Left renal pelvis (tissue), 4 donors: ENCODE measurements at places on chromosomes 5 and 9.

DNA sequence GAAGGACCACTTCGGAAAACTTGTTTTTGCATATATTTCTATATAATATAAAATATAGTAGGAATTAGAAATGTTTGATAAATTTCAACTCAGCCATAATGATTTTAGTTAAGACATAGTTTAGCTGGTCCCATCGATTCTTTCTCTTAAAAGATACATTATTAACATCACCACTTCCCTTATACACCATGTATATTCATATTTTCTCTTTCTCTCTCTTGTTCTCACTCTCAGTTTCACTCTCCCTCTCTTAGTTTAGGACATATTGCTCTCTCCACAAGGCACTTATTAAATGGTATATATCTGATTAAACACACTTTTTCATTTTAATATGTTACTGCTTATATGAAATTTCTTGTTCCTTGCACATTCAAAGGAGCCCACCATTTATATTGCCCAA is 90.1 kb upstream of the RASEF start:
- no peak for DNase-seq

- no peak for DNase-seq
These were observed 146.5 kb upstream of the TLX3 start for GRCh38 chr5:171162596-171162995.

GRCh38 chr5:138651767-138652117 is 76.5 kb upstream of the HSPA9 start:
- DNase-seq = no peak

DNA sequence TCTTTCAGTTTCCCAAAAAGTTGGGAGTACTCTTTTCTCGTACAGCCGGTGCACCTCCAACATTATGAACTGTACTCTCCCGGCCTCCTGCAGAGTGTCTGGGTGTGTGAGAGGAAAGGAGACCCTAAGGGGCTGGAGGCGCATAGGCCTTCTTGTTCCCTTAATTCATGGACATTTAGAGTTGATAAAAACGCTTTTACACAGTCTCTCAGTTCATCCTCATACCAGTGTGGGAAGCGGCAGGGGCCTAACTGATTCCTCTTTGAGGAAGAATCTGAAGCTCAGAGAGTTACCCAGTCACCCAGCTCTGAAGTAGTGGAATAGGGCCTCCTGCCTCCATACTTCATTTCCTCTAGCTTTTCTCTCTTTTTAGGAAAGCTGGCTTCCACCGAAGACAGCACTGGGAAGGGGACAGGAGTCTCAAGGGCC is 3.3 kb downstream of the MCIDAS start:
- DNase-seq = no peak

GRCh38 chr9:35798658-35799374 is 7.4 kb downstream of the NPR2 start:
- DNase-seq = no peak

GRCh38 chr5:31769530-31769929 is 130.6 kb downstream of the PDZD2 start:
- DNase-seq = no peak

DNA sequence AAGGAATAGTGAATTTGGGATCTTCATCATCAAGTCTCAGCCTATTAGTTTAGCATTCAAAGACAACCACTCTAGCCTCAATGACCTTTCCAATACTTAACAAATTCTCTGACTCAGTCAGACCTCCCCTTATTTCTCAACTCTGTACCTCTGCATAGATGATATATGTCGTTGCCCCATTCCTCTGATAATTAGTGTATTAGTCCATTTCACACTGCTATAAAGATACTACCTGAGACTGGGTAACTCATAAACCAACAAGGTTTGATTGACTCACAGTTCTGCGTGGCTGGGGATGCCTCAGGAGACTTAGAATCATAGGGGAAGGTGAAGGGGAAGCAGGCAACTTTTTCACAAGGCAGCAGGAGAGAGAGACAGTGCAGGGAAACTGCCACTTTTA is 8.9 kb downstream of the MRPL22 start:
- no peak for DNase-seq

GRCh38 chr5:123438244-123438643 is 15.0 kb upstream of the CEP120 start:
- no peak for DNase-seq

DNA sequence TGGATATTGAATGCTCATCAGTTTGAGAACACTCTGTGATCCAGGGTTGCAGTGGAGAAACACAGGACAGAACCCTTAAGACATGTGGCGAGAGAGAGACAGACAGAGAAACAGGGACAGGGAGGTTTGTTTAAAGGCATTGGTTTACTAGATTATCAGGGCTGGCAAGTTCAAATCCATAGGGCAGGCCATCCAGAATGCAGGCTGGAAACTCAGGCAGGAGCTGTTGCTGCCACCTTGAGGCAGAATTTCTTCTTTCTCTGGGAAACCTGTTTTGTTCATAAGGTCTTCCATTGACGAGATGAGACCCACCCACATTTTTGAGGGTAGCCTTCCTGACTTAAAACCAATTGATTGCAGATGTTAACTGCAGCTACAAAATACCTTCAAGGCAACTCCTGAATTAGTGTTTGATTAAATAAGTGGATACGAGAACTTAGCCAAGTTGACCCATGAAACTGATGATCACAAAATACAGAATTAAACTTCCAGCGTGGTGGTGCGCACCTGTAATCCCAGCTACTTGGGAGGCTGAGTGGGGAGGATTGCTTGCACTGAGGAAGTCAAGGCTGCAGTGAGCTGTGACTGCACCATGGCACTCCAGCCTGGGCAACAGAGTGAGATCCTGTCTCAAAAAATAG is 55.9 kb downstream of the NSUN2 start:
- no peak for DNase-seq

DNA sequence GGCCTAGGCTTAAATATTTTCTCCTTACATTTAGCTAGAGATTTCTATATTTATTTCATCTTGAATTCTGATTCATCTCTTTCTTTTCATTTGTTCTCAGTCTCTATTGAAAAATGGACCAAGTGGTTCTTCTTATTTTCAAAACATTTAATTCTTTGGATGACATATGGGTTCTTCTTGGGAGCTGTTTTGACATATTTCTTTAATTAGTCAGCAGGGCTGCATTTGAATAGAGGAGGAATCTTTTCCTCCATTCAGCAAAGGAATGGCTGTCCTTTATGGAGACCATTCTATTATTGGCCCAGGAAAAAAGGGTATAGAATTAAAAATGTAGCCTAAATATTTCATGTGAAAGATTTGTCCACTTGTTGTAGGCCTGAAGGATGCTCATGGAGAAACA is 109.9 kb downstream of the RPS23 start:
- DNase-seq = no peak

GRCh38 chr5:143228597-143229293 is 174.7 kb downstream of the NR3C1 start:
- DNase-seq = no peak

- no peak for DNase-seq
These were observed 516.6 kb upstream of the CLINT1 start for GRCh38 chr5:158375531-158375930.

- DNase-seq = no peak
These were observed 694 bp upstream of the PLAA start for GRCh38 chr9:26947736-26948135.

DNA sequence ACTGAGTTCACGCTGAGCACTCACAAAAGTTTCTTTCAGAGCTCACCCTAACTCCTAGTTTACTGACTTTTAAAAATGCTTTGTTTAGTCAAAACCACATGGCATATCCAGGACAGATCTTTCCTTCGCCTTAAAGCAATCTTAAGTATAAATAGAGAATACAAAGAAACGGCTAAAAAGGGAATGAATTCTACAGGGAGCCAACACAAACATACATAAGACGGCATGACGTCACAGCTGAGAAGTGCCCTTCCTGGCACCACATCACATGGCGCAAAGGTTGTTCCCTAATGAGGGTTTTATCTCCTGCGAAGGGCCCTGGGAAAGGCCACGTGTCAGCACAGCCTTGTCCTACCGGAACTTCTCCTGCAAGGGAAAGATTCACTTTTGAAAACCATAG is 141.3 kb downstream of the IRX1 start:
- no peak for DNase-seq

GRCh38 chr9:16032799-16033198 is 480.0 kb downstream of the CCDC171 start:
- no peak for DNase-seq

DNA sequence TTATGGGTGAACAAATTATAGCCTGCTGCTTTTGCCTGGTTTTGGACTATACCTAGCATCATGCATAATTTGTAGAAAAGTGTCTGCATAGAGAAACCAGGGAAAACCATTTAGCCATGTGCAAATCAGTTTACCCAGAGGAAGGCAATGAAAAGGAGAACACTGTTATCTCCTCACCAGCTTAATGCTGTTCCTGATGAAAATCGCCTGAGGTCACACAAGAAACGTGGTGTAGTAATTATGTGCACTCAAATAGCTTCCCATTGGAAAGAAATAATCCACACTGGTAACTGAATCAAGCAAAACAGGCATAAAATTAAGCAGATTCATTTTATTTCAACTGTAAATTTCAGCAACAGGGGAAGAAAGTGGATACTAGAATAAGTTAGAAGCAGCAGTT is 51.7 kb upstream of the FAM240B start:
- no peak for DNase-seq
